ENCODE measurements at places on chromosomes 4 and X. TPM values are rescaled to one million over a fixed set of nuclear protein-coding genes. Genes with fewer than 3 reads are reported as not detected.

GRCh38 chrX:77704881-77705280 lies 81.1 kb downstream of the ATRX start:
- DNase-seq: no peak

DNA sequence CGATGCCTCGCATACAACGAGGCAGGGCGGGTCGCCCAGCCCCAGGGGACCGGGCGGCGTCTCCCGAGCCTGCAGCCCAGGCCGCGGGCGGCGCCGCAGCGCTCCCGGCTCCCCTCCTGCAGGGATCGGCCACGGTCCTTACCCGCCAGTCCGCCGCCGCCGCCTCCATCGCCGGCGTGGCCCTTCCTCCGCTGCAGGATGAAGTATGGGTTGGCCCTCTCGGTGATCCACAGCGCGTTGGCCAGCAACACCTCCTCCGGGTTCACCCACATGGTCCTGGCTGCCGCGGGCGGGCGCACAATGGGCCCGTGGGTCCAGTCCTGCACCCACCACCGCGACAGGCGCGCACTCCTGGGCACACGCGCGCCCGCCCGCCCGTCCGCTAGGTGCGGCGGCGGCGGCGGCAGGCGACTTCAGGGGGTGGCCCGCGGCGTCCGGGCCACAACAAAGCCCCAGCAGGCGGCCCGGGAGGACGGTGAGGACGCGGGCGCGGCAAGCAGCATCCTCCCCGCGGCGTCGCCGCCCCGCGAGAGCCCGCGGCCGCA lies 339 bp downstream of the TBC1D9 start:
- DNase-seq: peak; percentile 48

Gene SPOCK3
- not detected for total RNA-seq

Gene DDIT4L
- total RNA-seq: not detected

DNA sequence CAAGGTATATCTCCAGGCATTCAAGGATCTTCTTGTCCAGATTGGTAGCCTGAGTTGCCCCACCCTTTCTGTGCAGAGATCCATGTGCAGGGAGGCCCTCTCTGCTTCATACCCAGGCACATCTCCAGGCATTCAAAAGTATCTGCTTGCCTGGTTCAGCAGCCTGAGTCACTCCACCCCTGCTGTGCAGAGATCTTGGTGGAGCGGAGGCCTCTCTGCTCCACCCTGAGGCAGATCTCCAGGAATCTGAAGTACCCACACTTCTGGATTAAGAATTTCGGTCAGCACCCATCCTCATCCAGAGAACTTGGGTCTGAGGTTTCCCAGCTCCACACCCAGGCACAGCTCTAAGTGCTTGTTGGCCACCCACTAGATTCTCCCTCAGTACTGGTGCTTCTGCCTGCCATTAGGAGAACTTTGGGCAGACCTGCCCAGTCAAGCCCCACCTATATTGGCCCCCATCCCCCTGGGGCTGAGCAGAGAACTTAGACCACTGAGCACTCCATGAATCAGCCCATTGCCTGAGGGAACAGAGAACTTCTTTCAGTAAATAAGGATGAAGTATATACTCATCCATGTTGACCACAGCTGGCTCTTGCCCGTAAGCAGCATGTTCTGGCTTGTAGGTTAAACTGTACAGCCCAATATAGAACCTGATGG lies 199.5 kb upstream of the ZCCHC13 start:
- DNase-seq: peak; percentile 73

DNA sequence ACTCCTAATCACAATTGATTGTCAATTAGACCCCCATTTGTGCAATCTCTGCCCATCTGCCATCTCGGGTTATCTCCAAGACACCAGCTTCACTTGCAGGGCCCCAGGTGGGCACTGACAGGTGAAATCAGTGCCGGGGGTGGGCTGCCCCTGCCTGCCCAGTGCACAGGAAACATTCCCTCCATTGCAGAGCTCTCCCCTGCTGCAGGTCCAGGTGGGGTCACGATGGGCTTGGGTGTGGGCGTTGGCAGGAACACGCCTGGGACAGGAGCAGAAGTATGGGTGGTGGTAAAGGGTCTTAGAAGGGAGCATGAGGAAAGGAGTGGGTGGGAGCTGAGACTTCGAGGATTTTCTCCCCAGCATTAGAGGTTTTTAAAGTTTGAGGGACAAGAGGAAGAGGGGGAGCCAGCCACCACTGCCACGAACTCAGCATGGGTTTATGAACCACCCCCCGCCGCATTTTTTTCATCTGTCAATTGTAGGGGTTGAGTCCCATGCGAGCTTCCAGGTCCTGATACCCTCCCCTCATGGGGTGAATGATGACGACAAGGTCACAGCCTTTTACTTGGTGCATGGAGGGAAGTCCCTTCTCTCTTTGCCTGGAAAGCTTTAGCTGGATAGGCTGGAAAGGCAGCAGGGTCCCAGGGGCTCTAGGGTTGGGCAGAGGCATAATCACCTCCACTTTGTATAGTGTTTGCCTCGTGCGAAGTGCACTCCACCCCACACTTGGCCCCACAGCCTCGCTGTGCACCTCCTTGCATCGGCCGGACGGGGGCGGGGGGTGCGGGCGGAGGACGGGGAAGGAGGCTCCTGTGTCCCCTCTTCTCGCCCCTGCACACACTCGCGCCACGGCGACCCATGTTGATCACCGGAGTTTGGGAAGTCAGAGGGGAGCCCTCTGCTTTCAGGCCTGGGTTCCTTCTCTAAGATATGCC lies 3.5 kb upstream of the NKX1-1 start:
- DNase-seq: no peak

Gene CENPI
- 32.8 TPM for total RNA-seq

Gene JADE3
- total RNA-seq: 5.8 TPM

Gene TRIM2
- total RNA-seq: 34.7 TPM

- no peak for DNase-seq
These were observed 51.7 kb downstream of the TMEM154 start for GRCh38 chr4:152628128-152628527.
